Left lung (tissue), 14 donors: ENCODE measurements at places on chromosomes 13 and 19. TPM values are rescaled to one million over a fixed set of nuclear protein-coding genes. Genes with fewer than 3 reads are reported as not detected.

DNA sequence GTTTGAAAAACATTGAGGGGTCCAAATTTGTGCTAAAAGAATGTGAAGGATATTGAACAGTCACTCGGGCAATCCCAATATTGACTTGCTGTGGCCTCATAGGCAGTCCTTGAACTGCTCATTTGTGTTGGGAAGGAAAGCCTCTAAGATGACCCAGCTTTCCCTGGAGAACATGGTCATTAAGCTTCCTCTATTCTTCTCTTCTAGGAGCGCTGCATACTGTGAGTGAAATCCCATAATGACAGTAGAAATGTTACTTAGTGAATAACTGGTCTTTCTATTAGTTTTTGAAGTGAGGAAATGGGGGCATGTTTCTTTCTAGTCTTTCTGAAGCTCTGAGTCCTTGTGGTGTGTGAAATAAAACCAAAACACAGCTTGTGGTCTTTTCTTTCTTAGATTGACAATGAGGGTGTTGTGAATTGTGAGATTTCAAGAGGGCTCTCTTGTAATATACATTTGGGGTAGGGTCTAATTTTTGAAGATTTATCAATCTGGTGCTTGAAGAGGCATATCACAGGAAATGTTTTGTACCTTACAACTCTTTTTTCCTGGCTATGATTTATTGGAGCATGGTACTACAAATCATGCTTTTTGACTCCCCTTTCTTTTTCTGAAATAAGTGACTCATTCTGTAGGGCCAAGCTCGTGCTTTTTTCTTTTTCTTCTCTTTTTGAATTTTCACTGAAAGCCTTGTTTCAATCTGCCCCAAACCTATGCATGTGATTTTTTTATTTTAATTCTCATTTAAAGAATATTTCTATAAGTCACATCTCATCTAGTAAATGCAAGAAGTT lies 250.8 kb downstream of the OXGR1 start:
- DNase-seq, result no peak

The CATSPERD gene
- not detected for total RNA-seq

DNA sequence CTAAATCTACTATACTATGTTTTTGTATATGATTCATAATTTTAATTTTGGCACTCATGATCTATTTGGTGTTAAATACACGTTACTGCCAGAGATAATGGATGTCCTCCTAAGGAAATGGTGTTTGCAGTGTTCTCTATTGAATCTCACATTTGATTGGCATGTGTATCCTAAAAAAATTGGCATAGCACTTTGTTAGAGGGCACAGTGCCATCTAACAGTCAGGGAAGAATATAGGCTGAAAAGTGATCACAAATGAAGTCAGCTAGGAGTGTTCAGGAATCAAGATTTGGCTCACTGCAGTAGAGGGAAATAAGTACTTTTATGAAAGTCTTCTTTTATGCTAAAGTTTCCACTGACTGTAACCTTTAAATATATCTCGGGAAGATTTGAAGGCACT lies 624.6 kb downstream of the GPC6 start:
- DNase-seq, result no peak

- no peak for DNase-seq
Measured at GRCh38 chr13:50078231-50078894, 63.1 kb downstream of the KCNRG start.

DNA sequence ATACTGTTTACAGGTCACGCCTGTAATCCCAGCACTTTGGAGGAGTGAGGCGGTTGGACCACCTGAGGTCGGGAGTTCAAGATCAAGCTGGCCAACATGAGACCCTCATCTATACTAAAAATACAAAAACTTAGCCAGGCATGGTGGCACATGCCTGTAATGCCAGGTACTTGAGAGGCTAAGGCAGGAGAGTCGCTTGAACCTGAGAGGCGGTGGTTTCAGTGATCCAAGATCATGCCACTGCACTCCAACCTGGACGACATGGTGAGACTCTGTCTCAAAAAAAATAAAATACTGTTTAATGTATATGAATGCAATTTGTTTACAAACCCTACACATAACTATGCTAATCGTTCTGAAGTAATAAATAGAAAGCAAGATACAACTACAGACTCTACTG lies 102.4 kb downstream of the ZNF486 start:
- no peak for DNase-seq

DNA sequence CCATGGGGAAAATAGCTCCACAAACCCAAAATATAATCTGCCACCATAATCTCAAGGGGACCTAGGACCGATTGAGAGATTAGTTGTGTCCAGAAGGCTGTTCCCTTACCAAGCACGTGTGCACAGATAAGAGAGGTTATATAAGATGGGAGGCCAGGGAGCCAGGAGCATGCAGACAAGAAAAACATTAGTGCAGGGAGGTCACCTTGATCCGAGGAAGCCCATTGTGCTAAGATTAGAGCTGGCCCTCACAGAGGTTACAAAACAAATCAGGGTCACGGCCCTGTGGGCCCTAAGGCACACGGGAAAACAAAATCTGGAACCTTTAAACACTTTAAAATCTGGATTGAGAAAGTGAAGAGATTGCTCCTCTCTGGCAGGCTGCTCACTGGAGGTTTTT lies 37.7 kb downstream of the RGCC start:
- no peak for DNase-seq

The CNN2 gene
- 250 TPM for total RNA-seq

DNA sequence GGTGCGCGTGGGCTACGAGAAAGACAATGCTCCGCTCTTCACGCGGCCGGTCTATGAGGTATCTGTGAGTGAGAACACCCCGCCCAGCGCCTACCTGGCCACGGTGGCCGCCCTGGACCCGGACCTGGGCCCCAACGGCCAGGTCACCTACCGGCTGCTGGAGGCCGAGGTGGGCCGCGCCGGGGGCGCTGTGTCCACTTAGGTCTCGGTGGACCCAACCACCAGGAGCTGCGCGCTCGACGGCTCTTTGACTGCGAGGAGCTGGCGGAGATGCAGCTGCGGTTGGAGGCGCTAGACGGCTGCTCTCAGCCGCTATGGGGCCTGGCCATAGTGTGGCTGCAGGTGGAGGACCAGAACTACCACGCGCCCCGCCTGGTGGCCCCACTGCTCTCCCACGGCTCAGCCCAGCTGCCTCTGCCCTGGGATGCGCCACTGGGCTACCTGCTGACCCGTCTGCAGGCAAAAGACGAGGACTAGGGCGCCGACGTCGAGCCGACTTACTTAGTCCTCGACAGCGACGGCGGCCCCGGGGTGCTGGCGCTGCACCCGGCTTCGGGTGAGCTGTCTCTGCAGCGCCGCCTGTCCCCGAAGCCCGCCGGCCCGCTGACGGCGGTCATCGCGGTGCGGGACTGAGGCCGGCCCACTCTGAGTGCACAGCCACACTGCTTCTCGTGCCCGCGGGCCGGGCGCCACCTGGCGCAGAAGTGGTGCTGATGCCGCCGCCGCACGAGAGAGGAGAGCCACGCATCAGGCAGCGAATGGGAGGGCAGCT lies 173.0 kb downstream of the OLFM4 start:
- DNase-seq, result no peak

The ZNF558 gene
- total RNA-seq, result 20.8 TPM

DNA sequence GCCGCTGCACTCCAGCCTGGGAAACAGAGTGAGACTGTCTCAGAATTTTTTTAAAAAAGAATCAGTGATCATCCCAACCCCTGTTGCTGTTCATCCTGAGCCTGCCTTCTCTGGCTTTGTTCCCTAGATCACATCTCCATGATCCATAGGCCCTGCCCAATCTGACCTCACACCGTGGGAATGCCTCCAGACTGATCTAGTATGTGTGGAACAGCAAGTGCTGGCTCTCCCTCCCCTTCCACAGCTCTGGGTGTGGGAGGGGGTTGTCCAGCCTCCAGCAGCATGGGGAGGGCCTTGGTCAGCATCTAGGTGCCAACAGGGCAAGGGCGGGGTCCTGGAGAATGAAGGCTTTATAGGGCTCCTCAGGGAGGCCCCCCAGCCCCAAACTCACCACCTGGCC lies at the start of gene KLK2:
Gene KLK2 (plus strand): TSS at position 384 of the 400 bp plus-strand sequence. CDS start 35 bp downstream, outside the sequence.
- no peak for DNase-seq

The ZFP28 gene
- 7.0 TPM for total RNA-seq

The FXYD1 gene
- total RNA-seq, result 20.1 TPM

DNA sequence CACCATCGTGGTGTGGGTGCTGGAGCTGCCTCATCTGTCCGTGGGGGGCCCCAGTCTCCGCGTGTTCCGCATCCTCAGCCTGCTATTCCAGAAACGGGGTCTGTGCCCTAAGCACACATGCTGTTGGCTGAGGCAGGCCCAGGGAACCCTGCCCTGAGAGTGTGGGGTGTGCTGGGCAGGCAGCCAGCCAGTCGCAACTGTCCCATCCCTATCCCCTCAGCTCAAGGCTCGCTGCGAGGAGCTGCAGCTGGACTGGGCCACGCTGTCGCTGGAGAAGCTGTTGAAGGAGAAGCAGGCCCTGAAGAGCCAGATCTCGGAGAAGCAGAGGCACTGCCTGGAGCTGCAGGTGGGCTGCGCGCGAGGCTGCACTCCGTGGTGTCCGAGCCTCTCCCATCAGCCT lies 21.9 kb downstream of the PLEKHJ1 start:
- no peak for DNase-seq

- DNase-seq, result no peak
Measured at GRCh38 chr19:31513841-31514240, 164.6 kb upstream of the TSHZ3 start.

GRCh38 chr13:110232756-110233155 lies 74.2 kb downstream of the COL4A1 start:
- DNase-seq, result no peak

DNA sequence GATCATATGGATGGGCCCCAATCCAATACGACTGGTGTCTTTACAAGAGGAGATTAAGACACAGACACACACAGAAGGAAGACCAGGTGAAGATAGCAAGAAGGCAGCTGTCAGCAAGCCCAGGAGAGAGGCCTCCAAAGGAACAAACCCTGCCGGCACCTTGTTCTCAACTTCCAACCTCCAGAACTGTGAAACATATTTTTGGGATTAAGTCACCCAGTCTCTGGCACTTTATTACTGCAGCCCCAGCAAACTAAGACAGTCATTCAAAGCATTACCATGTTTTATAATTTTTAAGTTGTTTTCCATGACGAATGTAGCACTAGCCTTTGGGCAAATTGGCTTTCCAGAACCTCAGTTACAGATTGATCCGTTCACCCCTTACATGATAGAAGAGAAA lies 11.3 kb downstream of the STARD13 start:
- no peak for DNase-seq

- no peak for DNase-seq
Measured at GRCh38 chr19:35882114-35882832, 13.9 kb downstream of the APLP1 start.

The YJEFN3 gene
- 2.7 TPM for total RNA-seq

GRCh38 chr13:41851351-41851750 lies 109.6 kb downstream of the VWA8 start:
- DNase-seq, result no peak

The KIR3DL1 gene
- 0.15 TPM for total RNA-seq

GRCh38 chr13:41282129-41282571 lies 18.8 kb upstream of the MTRF1 start:
- no peak for DNase-seq

The LTBP4 gene
- 151 TPM for total RNA-seq

The GATAD2A gene
- total RNA-seq, result 97.3 TPM

DNA sequence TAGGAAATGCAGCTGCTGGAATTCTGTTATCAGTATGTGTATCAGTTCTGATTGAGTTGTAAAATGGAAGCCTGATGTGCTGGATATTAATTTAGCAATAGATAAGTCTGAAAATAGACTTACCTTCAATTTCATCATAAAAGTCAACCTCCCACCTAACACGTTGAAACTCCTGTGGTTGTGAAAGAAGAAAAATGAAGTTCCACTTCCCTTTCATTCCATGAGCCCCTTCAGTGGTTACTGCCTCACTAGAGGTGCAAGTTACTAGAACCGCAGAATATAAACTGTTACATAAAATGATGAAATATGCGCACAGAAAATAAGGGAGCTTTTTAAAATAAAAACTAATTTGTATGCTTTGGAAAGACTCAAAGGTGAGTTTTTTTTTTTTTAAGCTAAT lies 249.2 kb downstream of the SHISA2 start:
- DNase-seq, result no peak

GRCh38 chr13:99254830-99255229 lies 3.3 kb downstream of the GPR18 start:
- DNase-seq, result no peak
